ENCODE measurements at places on chromosomes 12 and 14. TPM values are rescaled to one million over a fixed set of nuclear protein-coding genes. Genes with fewer than 3 reads are reported as not detected.

DNA sequence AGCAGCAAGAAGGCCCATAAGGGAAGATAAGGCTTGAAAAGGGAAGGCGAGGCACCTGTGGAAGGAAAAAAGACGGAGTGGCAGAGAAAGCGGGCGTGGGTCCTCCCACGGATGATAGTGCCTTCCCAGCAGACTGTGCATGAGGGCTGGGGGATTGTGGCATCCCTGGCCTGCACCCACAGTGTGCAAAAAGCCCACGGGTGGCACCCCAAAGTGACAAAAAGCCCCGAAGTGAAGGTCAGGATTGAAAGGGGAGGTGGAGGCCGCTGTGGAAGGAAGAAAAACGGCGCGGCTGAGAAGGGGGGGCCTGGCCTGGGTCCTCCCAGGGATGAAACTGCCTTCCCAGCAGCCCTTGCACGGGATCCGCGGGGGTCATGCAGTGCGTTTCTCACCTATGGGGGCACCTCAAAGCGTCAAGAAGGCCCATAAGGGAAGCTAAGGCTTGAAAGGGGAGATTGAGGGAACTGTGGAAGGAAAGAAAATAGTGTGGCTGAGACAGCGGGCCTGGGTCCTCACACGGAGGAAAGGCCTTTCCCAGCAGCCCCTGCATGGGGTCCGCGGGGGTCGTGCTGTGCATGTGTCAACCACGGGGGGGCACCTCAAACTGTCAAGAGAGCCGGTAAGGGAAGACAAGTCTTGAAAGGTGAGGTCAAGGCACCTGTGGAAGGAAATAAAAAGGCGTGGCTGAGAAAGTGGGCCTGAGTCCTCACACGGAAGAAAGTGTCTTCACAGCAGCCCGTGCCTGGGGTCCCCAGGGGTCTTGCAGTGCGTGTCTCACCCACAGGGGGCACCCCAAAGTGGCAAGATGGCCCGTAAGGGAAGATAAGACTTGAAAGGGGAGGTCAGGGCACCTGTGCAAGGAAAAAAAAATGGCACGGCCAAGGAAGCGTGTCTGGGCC is 274.1 kb downstream of the ALG10 start:
- no peak for DNase-seq

- peak; percentile 51 for DNase-seq
Measured at GRCh38 chr12:89709995-89710872, 1.6 kb upstream of the ATP2B1 start.

GRCh38 chr14:33646692-33647260 is 304.1 kb downstream of the EGLN3 start:
- peak; percentile 90 for DNase-seq

The RPS6KL1 gene
- not detected for total RNA-seq

- no peak for DNase-seq
Measured at GRCh38 chr12:45379261-45379660, 163.4 kb downstream of the ANO6 start.

Data from M059J (cell line).